ENCODE measurements at places on chromosomes 4 and X.

GRCh38 chr4:88752076-88752463 lies 54.4 kb upstream of the NAP1L5 start:
- no peak for DNase-seq

- no peak for DNase-seq
Measured at GRCh38 chrX:30212172-30212571, 3.2 kb upstream of the MAGEB2 start.

GRCh38 chr4:9765091-9765490 lies 16.3 kb upstream of the DRD5 start:
- peak; percentile 22 for DNase-seq

DNA sequence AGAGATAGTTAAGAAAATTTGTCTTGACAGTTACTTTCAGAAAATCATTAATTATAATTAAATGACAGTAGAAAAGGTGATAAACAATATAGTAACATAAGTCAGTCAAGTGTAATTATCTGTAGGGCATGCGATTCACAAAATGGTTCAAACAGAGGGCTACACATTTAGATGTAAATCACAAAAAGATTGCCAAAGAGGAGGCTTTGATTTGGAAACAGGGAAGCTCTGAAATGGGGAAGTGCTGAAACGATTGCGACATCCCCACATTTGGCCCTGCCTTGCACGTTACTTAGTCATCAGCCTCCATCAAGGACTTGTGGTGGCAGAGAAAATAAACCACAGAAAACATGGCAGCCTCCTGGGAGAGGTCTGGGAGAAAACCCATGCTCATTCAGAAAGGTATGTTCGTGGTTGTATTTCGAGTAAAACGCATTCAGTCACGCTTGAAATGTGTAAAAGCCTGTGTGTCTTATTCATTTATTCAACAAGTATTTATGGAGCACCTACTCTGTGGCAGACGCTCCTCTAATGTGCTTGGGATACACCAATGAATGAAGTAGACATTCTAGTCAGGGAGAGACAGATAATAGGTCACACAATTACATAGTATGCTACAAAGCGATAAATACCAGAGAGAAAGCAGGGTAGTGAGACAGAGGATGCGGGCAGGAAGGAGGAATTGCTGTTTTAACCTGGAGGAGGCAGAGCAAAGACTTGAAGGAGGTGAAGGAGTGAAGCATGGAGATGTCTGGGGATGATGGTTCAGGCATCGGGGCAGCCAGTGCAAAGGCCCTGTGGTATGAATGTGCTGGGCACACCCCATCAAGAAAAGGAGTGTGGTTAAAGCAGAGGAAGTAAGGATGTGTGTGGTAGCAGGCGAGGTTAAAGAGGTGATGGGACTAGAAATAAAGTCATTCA lies 7.8 kb downstream of the RBM47 start:
- peak; percentile 22 for DNase-seq

DNA sequence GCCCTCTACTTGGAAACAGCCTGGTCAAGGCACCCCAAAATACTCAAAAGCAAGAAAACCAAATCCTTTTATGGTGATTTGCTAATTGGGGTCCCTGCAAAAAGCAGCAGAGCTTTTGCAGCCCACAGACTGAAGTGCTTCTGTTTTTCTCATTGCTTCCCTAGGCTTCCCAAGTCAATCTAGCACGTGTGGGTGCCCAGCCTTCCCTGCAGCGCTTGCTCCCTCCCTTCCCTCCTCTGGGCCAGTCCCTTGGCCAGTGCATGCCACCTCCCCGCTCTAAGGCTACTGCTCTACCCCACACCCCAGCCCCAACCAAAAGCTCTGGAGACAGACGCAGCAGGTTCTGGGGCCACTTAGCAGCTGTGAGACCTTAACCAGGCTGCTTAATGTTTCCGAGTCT lies 53.6 kb downstream of the ANAPC4 start:
- DNase-seq = no peak

- no peak for DNase-seq
Measured at GRCh38 chr4:101693842-101694398, 96.6 kb upstream of the BANK1 start.

- DNase-seq = no peak
Measured at GRCh38 chr4:67051000-67051789, 494.1 kb downstream of the CENPC start.

GRCh38 chr4:111127841-111128240 lies 505.0 kb upstream of the PITX2 start:
- DNase-seq = no peak

Data from stimulated activated CD4-positive, alpha-beta T cell treated with anti-CD3 and anti-CD28 coated beads, Interleukin-2, amount 100 ng/mL, for 24 hours (primary cell).